ENCODE measurements at places on chromosomes 12 and 14.

- DNase-seq, result no peak
Measured at GRCh38 chr12:81987371-81987770, 228.2 kb upstream of the PPFIA2 start.

- no peak for DNase-seq
Measured at GRCh38 chr12:1929241-1929984, 11.0 kb upstream of the CACNA2D4 start.

- DNase-seq, result no peak
Measured at GRCh38 chr12:112430929-112431328, 12.2 kb downstream of the PTPN11 start.

DNA sequence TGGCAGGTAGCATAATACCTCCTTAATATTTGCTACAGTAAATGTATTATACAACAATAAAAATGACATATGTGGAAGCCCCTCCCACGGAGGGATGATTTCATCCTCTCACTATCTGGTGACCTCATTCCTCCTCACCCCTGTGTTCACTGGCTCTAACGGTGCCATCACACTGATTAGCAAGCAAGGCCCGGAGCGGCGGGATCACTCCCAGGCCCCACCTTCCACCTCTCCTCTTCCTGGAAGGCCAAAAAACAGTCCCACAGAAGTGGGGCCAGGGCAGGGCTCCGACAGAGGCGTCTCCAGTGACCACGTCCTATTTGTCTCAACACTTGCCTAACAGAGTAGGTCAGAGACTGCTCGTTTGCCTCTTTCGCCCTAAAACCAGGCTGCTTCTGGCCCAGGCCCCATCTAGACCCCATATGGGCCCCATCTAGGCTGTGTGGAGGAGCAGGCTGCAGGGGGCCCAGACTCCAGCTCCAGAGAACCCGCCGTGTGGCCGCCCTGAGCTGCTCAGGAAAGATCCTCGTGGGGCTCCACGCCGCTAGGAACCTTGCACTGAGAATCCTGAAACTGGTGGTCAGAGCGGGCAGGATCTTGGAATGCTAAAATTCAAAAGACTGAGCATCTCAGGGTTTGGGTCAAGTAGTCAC is 3.7 kb downstream of the SELPLG start:
- peak; percentile 94 for DNase-seq

GRCh38 chr12:27453421-27453820 is 6.9 kb downstream of the SMCO2 start:
- no peak for DNase-seq

DNA sequence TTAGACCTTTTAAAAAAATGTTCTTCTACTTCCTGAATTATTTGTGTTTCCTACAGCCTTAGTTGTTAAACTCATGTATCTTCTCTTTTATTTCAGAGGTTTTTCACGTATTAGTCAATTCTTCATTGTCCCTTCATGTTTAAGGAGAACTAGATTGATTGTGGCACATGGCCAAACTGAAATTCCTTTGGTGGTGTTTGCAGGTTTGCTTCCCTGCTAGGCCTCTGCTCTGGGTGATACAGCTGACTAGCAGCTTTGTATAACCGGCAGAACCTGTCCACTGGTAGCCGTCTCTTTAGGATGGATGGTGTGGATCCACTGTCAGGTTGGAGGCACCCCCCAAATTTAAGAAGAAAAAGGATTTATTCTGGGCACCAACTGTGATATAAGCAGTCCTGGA is 262.1 kb downstream of the FBXL14 start:
- DNase-seq, result no peak

DNA sequence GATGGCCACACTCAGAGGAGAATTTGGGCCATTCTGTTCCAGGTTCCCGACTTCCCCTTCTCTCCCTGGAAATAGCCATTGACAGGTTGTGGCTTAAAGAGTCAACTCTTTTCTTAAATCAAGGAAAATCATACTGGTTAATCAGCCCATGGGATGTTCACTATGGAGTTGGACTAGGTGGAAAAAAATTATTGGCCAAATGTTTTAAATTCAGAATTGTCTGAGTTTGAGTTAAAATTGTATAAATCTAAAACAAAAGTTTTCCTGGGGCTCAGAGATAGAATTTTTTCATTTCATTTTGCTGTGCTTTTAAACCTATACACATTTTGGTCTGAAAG is 6.5 kb downstream of the ESRRB start:
- DNase-seq, result no peak

- DNase-seq, result peak; percentile 69
Measured at GRCh38 chr12:13390381-13390861, 193.9 kb downstream of the EMP1 start.

DNA sequence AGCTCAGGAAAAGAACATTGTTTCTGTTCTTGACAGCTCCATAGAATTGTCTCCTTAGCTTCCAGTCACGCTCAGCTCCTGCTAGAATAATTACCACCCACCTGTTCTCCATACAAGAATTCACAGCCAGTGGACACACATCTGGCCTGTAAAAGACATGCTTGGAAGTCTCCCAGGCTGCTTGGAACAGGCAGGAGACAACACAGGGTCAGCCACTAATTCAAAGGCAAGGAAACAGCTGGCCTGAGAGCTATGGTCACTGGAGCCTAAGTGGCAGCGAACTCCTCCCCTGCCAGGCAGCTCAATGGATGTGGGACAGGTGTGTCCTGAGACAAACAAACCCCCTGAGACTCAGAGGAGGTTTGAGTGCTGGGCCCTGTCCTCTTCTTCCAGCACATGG is 22.9 kb upstream of the LTBP2 start:
- DNase-seq, result no peak

GRCh38 chr14:101495827-101496775 is 65.2 kb upstream of the DIO3 start:
- no peak for DNase-seq

DNA sequence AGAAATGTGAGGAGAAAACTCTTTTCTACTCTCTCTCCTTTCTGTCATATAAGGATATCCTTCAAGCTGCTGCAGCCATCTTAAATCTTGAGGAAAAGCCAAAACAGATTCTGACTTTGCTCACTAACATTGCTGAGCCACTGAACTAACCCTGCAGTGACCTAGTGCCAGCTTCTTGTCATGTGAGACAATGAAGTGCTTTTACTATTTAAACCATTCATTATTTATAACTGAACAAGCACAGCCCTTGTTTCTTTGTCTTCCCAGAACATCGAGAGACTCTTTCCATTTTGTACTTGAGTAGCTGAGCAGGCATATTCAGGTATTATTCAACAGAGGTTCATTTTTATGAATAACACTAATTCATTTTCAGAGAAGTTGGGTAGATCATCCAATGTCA is 455.0 kb upstream of the TMPO start:
- DNase-seq, result no peak

DNA sequence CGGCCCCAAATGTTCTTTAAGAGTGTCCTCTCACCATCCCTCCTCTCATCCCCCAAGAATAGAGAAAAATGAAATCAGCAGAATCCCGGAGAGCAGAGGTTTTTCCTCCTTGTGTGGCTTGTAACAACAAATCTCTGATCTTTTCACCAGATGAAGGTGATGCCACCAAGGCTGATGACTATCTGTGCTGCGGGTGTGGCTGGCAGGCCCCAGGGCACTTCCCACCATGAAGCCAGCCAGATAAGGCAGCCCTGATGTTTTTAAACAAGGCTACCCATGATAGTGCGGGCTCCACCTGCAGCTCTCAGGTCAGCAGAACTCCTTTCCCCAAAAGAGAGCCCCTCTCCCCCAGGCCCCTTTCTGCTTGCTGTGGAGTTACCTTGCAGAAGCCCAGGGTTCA is 58.0 kb upstream of the PARP11 start:
- no peak for DNase-seq

DNA sequence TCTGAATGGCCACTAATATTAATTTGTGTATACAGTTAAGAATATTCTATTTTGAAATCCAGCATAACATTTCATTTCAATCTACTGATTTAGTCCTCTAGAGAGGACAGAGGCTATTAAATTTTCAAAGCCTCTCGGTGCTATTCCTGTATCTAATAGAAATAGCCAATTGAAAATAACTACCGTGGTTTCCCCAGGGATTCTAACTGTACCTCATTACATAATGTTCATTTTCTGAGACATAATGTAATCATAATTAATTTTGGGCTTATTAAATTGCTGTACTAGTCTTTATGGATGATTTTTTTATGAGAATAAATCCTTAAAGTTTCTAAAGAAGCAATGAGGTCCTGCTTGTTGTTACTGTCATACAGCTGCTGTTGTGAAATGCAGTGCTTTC is 38.6 kb upstream of the ACSS3 start:
- DNase-seq, result no peak
